T-helper 1 cell (primary cell): ENCODE measurements at places on chromosomes 5 and 9.

GRCh38 chr5:157343842-157344790 is 78.2 kb downstream of the CYFIP2 start:
- DNase-seq: no peak

DNA sequence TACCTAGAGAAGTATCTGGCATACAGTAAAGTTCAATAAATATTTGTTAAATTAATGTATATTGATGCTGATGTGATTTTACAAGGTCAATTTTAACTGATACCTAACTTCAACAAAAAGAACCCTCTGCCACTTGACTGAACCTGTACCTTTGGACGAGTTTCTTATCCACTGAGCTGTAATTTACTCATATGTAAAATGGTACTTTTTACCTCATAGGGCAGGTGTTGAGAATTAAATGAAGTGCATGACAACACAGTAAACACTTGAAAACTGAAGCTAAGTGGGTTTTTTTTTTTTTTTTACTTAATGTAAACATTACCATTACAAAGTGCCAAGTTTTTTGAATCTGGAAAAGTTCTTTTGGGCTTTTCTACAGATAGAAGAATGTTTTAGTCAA is 15.4 kb downstream of the NIPSNAP3B start:
- DNase-seq: no peak

DNA sequence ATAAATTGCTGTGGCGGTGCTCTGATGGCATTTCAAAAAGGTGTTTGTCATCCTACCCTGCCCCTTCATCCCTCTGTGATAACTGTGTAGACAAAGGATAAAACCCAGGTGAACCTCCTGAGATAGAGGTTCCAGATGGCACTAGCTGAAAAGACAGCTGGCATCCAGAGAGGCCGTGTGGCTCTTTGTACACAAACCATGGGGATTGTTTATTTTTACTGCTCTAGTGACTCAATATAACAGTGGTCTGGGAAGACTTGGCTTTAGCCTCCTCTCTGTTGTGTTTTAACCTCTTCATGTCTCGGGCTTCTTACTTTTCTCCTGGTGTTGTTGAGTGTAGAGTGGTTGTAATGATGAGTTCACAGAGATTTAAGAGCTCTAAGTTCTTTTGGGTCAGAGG is 48.8 kb downstream of the SH3GL2 start:
- no peak for DNase-seq

DNA sequence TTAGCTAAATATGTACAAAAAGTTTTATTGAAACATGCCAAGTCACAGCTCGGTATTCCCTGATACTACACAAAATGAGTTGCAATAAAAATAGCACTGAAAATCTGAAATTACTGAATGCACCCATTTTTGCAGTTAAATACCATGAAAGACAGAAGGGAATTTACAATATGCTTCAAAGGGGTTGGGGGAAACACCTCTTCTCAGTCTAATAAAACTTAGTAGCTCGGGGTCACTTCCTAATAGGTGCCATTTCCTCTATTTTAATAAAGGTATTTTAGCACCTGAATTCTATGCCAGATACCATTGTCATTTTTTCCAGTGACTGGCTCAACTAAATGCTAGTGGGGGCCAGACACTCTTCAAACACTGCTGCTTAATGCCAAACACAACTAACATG is 204.1 kb upstream of the MEF2C start:
- no peak for DNase-seq

- no peak for DNase-seq
These were observed 122.7 kb upstream of the LPAR1 start for GRCh38 chr9:111161015-111161415.

GRCh38 chr9:88313364-88314220 is 74.7 kb upstream of the SPIN1 start:
- DNase-seq: no peak

DNA sequence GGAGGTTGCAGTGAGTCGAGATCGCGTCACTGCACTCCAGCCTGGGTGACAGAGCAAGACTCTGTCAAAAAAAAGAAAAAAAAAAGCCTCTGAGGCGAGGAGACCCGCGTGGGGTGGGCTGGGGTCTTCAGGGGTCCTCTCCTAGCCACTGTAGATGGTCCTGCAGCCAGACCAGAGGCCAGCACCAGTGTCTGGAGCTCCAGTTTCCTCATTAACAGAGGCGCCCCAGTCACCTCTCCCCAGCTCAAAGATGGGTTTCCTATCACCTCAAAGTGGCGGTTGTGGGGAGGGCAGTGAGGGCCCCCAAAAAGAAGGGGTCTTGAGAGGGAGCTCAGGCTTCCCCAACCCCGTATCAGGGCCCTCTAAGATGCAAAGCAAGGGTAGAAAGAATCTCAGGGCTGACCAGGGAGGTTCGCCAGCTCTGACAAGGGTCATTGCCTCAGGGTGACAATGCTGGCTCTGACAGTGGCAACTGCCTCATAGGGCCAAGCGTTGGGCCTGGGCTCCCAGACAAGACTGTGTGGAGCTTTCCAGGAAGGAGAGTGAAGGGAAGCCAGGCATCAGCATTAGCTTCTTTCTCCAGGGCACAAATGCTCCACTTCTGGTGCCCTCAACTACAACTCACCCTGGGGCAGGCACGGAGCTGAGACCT is 15.0 kb downstream of the STK10 start:
- DNase-seq: no peak

DNA sequence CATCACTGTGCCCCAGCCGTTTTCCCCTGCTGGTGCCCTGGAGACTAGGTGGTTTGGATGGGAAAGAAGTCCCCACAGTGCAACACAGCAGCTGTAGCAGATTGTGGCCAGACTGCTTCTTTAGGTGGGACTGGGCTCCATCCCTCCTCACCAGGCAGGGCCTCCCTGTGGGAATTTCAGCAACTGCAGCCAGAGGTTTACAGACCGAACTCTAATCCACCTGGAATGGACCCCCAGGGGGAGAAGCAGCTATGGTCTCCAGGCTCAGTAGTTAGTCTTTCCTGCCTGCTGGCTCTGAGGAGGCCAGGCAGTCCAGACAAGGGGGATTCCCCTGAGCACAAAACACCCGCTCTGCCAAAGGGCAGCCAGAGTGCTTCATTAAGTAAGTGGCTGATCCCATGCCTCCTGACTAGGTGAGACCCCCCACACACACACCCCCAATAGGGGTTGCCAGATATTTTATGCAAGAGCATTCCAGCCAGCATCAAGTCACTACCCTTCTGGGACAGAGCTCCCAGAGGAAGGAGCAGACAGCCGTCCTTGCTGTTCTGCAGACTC is 188.9 kb downstream of the SGCD start:
- DNase-seq: no peak

GRCh38 chr5:138038826-138039225 is 5.9 kb upstream of the FAM13B start:
- no peak for DNase-seq

DNA sequence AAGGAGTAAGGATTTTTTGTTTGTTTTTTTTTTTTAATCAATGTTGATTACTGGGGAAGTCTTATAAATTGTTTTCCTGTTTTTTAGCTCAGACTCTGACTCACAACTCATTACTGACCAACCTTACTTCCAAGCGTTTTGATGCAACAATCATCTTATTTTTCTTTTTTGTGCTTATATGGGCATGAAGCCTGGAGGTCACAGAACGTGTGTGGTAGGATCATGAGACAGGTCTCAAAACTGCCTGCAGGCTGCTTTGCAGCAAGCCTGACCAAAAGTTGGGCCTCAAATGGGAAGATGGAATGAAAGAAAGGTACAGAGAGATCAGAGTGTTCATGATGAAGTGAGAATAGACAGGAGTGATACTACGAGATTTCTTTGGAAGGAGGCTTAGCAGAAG is 38.5 kb downstream of the SNCAIP start:
- DNase-seq: no peak

DNA sequence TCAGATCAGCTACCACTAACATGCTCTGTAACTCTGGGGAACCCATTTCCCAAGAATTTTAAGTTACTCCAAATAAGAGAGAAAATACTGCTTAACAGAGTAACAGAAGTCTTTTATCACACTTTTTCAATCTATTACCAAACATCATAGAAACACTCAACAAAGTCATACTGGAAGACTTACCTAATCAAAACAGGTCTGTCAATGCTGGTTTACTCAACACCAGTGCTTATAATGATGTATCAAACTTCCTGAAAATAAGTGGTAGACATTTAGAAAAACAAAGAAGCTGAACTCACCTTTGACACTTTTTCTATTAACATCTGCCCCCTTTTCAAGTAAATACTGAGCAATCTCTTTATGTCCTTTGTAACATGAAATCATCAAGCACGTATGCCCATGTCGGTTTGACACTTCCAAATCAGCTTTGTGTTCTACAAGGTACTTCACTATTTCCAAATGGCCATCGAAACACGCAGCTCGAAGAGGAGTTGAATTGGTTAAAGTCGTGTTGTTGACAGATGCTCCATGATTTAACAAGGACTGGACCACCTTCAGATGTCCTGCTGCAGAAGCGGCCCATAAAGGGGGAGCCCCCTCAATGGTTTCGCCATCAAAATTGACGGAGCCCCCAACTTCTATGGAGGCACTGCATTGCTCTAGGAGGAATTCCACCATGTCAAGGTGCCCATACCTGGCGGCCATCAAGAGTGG is 1.8 kb downstream of the FEM1C start:
- no peak for DNase-seq

- DNase-seq: no peak
These were observed 107.2 kb upstream of the ZNF462 start for GRCh38 chr9:106755736-106756135.

GRCh38 chr9:135116881-135117280 is 29.4 kb downstream of the OLFM1 start:
- DNase-seq: no peak

- no peak for DNase-seq
These were observed 18.1 kb upstream of the ZNF608 start for GRCh38 chr5:124764585-124764984.

DNA sequence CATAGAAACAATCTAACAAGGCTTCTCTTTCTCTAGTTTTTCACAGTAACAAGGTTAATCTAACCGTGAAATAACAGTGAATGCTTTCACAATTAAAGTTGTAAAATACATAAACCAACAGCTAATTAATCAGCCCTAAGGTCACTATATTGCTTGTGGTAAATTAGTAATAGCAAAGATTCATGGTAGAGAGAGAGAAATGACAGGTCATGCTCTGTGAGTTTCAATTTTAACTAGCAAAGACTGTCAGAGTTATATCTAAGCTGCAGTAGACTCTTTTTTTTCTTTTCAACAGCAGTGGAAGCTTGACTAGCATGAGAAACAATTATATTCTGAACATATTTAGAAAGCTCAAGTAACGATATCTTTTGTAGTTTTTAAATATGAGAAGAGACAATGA is 1068.0 kb downstream of the MAT2B start:
- no peak for DNase-seq

- DNase-seq: no peak
These were observed 34.4 kb downstream of the GSN start for GRCh38 chr9:121302341-121302740.

DNA sequence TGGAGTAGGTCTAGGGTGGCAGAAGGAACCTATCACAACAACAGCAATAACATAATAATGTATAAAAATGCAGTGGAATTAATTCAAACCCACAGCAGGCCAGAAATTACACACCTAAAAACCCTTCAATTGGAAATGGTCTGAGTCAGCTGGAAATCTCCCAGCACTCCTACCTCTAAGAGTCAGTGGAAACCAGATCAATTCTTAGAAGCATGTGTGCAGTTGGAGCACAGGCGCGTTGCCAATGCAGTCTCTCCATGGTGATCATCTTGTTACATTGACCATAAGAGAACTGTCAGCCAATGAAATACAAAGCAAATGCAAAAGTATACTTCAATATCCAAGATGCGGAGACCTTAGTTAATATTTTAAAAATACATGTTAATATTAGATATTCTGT is 15.1 kb upstream of the CSNK1G3 start:
- no peak for DNase-seq

DNA sequence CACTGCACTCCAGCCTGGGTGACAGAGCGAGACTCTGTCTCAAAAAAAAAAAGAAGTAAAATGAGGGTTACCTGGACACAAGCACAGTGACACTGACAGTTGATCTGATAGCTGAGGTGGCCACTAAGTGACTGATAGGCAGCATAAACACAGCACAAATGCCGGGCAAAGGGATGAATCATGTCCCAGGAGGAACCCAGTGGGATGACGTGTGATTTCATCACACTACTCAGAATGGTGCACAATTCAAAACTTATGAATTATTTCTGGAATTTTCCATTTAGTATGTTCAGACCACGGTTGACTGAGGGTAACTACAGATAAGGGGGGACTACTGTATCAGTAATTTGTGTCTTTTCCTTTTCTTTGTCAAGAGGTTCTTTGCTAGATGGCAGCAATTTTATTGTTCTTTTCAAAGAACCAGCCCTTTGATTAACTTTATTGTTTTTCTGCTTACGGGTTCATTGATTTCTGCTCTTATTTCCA is 34.3 kb upstream of the RNF130 start:
- DNase-seq: no peak
